ENCODE measurements at places on chromosomes 3 and 15. TPM values are rescaled to one million over a fixed set of nuclear protein-coding genes. Genes with fewer than 3 reads are reported as not detected.

The ZNF385D gene
- not detected for total RNA-seq

The AGTR1 gene
- not detected for total RNA-seq

The VIPR1 gene
- 31.7 TPM for total RNA-seq

DNA sequence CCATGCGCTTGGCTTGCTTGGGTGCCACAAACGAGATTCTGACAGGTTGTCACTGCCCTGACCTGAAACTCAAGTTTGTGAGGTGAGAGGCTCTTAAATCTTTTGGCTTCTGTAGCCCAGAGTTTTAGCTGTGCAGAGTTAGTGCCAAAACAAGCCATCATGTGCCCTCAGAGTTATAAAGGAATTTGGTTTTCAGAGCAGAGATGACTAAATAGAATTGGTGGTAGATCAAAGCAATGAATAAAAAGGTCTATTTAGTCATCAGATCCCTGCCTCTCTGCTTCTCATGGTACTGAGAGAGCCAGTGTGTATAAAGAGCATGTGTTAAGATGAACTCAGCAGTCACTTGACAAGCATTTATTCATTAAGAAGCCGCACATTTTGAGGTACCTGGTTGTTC, 207.5 kb upstream of the DPH6 start:
- DNase-seq = peak; percentile 39

DNA sequence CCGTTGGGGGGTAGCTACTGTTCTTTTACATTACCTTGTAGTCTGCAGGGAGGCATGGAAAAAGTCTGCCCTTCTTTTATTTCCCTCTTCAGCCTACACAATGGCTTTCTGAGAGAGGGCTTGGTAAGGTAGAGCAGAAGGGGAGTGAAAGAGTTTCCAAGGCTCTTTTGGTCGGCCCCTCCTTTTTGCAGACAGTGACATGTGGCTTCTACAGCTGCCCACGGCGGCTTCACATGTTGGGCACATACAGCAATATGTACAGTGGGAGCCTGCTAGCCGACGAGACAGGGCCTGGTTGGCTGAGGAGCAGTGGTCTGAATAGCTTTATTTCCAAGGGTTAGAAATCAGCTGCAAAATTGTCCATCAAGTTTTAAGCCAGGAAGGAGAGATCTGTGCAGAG, 4.0 kb downstream of the INAFM2 start:
- DNase-seq = no peak

GRCh38 chr15:88022716-88023115, 233.8 kb downstream of the NTRK3 start:
- no peak for DNase-seq

DNA sequence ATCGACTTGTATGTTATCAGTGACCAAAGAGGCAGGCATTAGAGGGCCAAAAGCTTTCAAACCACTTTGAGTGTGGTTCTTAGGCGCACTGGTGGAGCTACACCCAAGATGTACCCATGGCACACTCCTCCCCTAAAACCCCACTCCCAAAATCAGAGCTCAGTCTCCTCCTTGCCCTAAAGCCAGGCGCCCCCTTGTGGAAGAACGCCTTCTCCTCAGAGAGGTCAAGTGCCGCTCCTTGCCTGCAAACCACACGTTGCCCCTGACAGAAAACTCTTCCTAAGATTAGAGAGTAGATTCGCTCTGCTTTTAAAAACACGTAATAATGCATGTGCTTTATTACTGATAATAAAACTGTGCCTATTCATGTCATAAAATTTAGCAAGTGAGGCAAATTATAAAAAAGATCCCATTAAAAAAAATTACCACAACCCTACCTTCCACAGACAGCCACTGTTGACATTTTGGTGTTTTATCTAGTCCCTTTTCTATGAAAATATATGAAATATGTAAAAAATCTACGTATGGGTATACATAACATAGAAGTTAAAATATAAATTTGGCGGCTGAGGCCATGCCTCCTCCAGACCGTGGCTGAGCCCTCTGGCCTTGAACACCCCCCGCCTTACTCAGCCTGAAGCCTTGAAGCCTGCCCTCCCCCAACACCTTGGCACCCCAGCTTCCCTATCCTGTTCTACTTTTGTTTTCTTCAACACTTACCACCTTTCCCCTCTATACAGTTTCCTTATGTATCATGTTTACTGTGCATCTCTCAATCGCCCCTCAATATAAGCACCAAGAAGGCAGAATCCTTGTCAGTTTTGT, 33.5 kb downstream of the BCL2L10 start:
- DNase-seq = peak; percentile 85

GRCh38 chr15:62894322-62895085, 148.0 kb upstream of the TPM1 start:
- DNase-seq = peak; percentile 74

DNA sequence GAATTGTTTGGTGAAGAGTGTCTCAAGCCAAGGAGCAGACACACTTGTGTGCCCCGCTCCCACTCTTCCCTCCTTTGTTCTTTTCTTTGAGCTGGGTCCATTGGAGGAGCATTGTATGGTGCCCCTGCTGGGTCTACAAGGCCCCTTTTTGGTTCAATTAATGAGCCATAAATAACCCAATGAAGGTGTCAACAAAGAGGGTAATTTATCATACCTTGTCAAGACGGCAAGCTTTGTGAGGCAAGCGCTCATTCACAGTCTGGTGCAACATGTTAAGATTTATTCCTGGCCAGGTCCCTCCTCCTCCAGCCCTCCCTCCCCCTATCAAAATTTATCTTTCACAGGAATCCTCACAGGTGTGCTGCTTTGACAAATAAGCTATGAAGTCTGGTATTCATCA, 300.1 kb downstream of the RORA start:
- DNase-seq = no peak

DNA sequence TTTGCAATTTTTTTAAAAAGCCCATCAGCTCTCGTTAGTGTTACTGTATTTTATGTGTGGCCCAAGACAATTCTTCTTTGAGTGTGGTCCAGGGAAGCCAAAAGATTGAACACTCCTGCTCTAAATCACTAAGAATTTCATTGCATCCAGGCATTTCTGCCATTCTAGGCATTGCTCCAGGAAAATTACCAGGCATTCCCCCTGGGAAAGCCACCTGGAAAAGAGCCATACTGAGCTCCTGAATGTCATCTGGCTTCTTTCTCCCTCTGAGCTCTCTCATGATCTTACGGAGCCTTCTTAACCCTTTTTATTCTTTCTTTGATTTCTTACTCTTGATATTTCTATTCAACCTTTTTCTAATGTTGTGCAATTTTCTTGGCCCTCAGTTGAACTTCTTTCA, 202.2 kb downstream of the DOCK3 start:
- no peak for DNase-seq
